ENCODE measurements at places on chromosomes 7 and 10.

- no peak for DNase-seq
Measured at GRCh38 chr7:78684201-78684600, 769.3 kb downstream of the MAGI2 start.

DNA sequence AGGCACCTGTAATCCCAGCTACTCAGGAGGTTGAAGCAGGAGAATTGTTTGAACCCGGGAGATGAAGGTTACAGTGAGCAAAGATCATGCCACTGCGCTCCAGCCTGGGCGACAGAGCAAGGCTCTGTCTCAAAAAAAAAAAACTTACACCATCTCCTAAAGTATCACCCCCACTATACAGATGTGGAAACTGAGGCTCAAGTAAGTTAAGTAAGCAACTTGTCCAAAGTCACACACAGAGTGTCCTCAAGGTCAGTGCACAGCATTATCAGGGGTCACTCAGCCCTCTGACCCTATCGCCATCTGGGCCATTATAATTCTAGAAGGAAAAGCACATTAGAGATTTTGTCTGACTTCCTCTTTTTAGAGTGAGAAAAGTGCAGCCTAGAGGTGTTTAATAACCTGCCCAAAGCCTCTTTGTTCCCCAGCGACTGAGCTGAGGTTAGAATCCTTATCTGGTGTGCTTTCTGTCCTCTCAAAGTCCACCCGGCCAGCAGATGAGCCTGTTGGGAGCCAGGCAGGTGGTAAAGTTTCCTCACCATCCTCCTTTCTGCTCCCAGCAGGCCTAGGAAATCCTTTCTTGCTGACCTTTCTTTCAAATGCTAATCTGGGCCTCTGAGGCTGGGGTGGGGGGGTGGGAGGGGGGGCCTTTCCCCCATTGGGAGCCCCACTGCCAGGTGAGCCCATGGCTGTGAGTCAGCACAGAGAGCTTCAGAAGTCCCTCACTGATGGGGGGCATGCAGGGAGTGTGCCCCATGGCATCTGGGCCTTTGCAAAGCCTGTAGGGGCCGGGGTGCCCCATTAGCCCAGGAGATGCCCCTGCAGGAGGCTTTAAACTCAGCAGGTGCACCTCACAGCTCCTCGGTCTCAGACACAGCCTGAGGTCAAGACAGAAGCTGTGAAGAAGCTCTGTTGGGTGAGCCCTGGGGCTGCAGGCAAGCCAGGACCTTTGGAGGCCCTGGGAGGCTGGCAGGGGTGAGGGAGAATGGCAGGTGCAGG, 12.0 kb upstream of the KCNMA1 start:
- DNase-seq = no peak

DNA sequence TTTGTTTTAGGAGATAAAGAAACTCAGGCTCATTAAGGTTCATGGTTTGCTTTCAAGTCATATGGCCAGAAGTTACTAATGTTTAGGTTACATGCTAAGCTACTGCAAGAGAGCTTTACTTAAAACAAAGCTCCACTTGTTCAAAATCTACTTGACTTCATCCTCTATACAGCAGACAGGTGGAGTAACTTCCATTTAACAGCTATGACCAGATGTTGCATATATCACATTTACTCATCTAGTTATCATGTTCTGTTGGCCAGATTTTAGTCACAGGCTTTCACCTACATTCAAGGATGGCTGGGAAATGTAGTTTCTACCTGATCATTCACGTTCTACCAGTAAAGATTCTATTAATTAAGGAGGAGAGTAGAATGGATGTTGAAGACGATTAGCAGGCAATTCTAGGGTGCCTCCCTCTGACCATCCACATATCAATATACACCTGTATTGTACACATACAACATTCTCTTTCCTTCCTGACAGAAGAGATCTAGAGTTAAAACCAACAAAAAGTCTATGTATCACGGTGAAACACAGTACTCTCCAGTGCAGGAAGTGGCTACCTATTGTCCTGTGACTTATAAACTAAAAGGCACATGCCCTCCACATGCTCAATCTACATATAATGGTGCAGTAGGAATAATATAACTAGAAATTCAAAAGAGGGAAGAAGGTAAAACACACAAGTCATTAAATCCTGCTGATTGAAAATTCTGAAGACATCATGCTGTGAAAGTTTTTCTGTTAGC, 488.0 kb downstream of the MDFIC start:
- no peak for DNase-seq

DNA sequence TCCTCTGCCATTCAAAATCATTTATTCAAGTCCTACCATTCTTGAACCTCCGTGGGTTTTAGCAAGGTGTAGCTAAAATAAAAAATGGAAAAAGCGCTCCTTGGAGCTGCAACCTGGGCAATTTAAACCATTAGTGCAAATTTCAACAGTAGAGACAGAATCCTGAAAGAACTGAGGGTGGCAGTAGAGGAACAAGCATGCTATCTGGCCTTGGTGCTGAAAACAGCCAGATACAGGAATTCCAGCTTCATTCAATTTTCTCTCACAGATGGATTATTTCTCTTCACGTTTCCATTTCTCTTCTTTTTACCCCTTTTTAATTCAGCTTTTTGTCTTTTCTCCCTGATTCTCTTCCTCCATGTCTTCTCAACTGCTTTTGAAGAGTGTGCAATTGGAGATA, 77.7 kb downstream of the OTUD1 start:
- DNase-seq = no peak

DNA sequence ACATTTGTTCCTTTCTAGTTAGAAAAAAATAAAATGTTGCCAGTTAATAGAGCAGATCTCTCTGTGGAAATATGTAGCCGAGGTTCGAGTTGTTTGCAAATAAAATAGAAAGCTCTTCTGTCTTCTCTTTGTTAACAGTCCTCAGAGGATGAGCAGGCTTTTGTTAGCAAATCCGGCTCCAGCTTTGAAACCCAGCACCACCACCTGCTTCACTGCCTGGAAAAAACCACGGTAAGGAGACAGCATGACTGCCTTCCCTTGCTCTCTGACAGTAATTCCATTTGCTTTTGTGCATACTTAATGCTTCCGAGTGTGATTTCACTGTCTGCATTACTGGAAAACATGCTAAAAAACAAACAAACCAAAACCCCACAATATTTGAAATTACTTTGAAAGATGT, 115.6 kb downstream of the TSPAN12 start:
- DNase-seq = no peak

DNA sequence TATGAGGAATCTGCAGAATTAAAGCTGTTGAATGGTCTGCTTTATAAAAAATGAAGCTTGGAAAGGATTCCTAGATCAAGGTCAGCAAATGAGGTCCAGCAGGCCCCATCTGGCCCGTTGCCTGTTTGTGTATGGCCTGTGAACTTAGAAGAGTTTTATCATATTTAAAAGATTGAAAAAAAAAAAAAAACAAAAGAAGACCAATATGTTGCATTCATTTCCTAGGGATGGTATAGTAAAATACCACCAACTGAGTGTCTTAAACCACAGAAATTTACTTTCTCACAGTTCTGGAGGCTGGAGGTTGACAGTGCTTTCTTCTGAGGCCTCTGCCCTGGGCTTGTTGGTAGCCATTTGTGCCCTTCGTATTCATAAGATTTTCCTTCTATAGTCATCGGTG, 109.2 kb downstream of the PPP1R3A start:
- no peak for DNase-seq

GRCh38 chr10:124001391-124002148, 91.8 kb downstream of the CHST15 start:
- no peak for DNase-seq

- DNase-seq = no peak
Measured at GRCh38 chr10:120282846-120283492, 174.1 kb upstream of the PLPP4 start.

DNA sequence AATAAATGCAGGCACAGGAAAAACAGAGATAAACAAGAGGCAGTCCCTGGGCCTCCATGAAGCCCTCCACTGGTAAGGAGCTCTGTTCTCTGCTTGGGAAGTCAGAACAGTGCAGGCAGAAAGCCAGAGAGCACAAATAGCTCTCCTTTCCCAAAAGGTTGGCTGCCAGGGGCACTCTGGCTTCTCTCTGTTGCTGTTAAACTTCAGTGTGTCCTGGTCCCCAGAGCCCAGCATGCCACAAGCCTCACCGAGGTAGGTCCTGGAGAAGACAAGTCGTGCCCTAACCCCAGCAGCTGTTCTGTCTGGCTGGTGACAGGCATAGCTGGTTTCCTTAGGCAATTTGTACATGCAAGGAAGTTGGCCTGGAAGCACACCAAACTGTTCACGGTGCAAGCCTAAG, 17.3 kb downstream of the SLC16A12 start:
- no peak for DNase-seq

GRCh38 chr10:118701529-118702323, 53.0 kb downstream of the CACUL1 start:
- no peak for DNase-seq

GRCh38 chr7:10767771-10768170, 205.9 kb upstream of the PHF14 start:
- no peak for DNase-seq

DNA sequence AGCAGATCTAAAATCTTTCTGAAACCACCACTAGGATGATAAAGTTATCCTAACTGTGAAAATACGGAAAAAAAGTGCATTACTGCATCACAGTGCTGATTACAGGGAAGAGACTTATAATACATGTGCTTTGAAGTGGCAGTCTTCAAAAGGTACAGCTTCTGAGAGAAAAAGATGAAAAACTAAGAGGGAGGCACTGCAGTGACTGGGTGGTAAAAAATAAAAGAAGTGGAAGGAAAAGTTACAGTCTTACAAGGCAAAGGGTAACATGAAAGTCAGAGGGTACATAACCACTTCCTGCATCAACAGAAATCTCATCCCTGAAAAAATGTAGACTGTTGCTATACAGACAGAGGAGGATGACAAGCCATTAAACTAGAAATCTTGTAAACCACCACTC, 465.3 kb downstream of the ACTR3B start:
- no peak for DNase-seq
